ENCODE measurements at places on chromosomes 5 and 9.

DNA sequence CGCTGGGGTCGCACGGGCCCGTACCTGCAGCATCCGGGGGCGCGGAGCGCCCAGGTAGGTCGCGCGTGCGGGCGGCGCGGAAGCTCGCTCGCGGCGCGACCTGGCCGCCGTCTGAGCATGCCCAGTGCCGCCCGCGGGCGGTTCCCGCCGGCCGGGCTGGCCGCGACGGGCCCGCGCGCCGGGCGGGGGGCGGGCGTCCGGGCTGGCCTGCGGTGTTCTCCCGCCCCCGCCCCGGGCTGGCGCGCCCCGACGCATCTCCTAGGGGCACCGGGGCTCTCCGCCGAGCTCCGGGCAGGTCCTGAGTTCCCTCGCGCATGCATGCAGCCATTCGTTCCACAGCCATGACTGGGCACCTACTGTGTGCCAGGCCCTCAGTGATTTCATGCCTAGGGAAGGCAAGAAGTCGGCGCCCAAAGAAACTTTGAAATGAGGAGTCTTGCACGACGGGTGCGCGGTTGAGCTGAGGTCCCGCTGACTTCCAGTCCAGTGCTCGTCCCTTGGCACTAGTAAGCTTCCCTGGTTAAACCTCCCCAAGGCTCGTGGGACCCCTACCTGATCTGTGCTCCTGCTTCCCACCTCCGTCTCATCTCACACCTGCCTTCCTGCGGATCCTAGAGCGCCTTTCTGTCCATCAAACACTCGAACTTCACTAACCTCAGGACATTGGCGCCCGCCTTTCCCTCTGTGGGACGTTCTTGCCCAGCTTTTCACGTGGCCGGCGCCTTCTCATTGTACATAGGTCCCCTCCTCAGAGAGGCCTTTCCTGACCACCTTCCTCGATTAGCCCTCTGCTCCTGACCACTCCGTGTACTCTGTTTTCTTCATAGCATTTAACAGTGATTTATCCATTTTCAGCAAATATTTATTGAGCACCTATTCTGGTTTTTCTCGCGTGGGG is at the start of gene PTPN3:
PTPN3 (minus strand) TSS at position 113 of the 898 bp plus-strand sequence. CDS start 34,873 bp downstream, outside the sequence.
- no peak for DNase-seq

GRCh38 chr9:81562231-81563019 is 126.9 kb downstream of the TLE1 start:
- DNase-seq = no peak

DNA sequence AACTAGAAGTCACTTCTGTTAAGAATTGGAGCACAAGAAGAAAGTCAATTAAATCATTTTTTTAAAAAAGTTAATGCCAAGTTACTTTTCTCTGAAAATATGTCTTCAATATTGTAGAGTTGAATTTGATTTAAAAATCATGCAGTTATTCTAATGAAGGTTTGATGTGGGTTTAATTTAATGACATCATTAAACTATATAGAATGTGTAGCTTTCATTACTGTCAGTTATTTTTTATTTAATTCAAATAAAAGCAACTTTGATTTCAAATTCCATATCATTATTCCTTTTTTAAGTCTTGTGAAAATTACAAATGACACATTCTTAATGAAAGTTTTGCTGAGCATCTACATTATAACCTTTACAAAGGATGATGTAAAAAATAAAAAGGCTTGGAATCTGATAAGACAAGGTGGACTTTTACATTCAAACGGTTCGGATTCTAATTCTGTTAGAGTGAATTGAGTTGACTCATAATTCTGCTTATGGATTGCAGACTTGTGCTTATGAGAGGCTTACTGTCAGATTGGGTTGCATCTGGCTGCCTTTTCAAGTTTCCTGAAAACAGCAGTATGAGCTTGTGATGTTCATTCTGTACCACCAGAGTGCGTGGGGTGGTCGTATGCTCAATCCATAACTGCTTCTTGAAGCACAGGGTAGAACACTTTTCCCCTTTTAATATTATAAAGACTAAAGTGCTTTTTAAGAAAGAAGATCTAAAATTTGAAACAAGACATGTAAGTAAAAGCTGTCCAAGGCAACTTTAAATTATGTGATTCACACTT is 253.0 kb upstream of the ARRDC3 start:
- no peak for DNase-seq

DNA sequence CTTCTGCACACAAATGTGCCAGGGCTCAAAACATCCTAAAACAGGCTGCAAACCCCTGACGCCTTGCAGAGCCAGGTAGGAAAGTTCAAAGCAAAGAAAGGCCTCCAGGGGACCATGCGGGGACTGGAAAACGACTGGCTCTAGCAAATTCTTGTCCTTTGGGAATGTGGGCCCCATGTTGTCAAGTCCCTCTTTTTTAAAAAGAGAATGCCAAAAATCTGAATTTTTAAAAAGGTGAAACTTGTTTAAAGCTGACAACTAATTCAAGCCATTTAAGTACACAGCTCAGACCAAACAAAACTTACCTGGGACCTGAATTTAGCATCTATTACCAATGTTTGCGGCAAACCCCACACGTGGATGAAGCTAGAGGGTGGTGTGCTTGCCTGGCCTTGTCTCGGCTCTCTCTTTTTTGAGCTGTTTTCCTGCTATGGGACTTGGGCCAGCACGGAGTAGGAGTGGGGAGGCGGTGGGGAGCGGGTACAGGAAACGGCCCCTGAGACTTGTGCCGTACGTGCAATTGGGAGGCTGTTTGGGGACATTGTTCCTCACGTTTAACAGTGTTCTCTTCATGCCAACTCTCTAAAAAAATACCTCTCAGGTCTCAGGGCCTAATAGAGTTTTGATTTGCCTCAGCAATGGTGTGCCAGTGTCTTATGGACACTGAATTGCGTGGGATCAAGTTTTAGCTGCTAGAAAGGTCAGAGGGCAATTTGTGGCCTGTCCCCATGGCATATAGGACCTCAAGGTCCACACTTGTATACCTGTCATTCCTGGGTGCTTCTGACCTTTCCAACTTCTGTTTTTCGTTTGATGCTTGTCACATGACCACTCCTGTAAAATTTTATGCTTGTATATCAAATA is 15.1 kb upstream of the PHF19 start:
- no peak for DNase-seq

GRCh38 chr9:114603248-114603647 is 7.8 kb upstream of the TMEM268 start:
- no peak for DNase-seq

DNA sequence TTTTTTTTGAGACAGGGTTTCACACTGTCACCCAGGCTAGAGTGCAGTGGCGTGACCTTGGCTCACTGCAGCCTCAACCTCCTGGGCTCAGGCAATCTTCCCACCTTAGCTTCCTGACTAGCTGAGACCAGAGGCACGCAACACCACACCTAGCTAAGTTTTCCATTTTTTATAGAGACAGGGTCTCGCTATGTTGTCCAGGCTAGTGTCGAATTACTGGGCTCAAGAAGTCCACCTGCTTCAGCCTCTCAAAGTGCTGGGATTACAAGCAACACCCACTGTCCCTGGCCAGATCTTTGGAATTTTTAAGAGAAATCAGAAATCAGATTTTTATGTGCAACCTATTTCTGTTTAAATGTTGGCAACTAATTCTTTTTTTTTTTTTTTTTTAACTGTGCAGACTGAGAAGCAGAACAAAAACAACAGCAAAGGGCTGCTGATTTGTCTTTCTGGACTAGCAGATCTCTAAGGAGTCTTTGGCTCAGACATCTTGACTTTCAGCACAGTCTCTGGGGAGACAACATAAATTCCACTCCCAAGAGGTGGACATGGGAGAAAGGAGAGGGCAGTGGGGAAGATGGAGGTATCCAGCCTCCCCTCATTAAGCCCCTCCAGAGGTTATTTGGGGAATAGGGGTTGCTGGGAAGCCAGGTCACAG is 54.4 kb upstream of the FABP6 start:
- DNase-seq = no peak

DNA sequence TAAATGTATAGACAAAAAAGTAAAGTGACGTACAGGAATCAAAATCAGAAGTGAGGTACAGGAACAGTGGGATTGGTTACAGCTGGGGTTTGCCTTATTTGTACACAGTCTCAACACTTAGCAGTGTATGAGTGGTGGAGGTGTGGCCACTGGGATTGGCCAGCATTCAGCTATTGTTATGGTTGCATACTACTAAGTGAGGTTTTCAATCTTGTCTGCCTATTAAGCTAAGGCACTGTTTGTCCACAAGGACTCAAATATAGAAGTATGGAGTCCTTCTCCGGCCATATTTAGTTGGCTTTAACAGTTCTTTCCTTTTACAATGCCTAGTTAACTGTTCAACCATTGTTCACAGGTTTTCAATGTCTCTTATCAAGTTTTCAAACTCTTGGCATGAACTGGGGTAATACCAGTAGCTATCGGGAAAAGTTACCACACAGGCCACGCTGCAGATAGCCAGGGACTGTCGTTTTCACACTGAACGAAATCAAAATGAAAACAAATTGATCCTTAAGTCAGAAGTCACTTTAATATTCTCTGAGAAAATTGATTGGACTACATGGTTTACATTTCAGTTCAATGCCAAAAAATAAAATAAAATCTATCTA is 176.0 kb upstream of the FREM1 start:
- no peak for DNase-seq

- DNase-seq = no peak
Observed at GRCh38 chr9:97311798-97312500, 4.5 kb downstream of the CCDC180 start.

DNA sequence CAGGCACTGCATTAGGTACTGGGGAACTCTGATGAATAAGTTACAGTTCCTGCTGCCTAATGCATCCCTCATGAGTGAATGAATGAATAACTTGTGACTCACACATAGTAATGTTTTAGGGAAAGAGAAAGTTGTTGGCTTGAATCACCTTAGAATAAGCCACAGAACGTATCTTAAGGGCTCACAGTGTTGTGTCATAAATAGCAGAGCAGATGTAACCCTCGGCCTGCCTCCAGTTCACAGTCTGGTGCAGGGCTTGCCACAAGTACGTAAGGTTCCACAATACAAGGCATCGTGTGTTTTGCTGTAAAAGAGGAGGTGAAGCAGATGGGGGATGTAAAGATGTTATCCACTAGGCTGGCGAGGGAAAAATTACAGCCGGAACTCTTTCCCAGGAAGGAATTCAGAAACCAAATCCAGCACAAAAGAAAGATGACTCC is 218.7 kb downstream of the TRPM3 start:
- peak; percentile 96 for DNase-seq

GRCh38 chr9:91174772-91175171 is 186.9 kb downstream of the AUH start:
- no peak for DNase-seq

- peak; percentile 53 for DNase-seq
Observed at GRCh38 chr5:55668356-55668755, 43.8 kb downstream of the SLC38A9 start.

GRCh38 chr9:112069318-112070169 is 105.6 kb downstream of the SUSD1 start:
- DNase-seq = no peak

DNA sequence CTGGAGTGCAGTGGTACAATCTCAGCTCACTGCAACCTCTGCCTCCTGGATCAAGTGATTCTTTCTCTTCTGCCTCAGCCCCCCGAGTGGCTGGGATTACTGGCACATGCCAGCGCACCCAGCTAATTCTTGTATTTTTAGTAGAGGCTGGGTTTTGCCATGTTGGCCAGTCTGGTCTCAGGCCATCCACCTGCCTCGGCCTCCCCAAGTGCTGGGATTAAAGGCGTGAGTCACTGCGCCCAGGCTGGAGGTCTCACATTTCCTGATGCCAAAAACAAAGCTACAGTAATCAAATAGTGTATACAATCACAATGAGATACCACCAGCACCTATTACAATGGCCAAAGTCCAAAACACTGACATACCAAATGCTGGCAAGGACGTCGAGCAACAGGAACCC is 51.1 kb downstream of the TTLL11 start:
- DNase-seq = no peak

- no peak for DNase-seq
Observed at GRCh38 chr5:50666261-50667022, at the start of gene PARP8. Gene PARP8 (plus strand): TSS chr5:50666637. CDS start chr5:50667096, 459 bp downstream.

- DNase-seq = no peak
Observed at GRCh38 chr5:68682400-68683160, 411.2 kb upstream of the SLC30A5 start.

DNA sequence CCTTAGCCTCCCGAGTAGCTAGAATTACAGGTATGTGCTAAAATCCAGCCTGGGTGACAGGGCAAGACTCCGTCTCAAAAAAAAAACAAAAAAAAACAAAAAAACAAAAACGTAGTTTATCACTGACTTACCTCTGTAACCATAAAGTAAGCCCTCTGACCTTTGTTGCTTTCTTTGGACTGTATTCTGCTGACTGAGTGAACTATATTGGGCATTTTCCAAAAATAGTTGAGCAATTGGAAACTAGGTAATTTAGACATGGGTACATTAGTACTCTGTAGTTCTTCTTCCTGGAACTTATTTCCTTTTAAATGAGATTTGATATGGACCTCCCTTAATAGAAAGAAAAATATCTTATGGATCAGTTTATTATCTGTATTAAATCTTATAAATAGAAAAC is 66.6 kb downstream of the ANKHD1 start:
- DNase-seq = no peak

- DNase-seq = no peak
Observed at GRCh38 chr5:115738830-115739229, 77.6 kb downstream of the CDO1 start.

Measured in fibroblast of skin of left biceps (primary cell).